Activated naive CD4-positive, alpha-beta T cell treated with anti-CD3 and anti-CD28 coated beads, Interleukin-2, amount 10 ng/mL, durations not matched to agents 7 days and 5 days (primary cell): ENCODE measurements at places on chromosomes 6 and 20.

- no peak for DNase-seq
These were observed 3.6 kb upstream of the SLC17A4 start for GRCh38 chr6:25750906-25751305.

DNA sequence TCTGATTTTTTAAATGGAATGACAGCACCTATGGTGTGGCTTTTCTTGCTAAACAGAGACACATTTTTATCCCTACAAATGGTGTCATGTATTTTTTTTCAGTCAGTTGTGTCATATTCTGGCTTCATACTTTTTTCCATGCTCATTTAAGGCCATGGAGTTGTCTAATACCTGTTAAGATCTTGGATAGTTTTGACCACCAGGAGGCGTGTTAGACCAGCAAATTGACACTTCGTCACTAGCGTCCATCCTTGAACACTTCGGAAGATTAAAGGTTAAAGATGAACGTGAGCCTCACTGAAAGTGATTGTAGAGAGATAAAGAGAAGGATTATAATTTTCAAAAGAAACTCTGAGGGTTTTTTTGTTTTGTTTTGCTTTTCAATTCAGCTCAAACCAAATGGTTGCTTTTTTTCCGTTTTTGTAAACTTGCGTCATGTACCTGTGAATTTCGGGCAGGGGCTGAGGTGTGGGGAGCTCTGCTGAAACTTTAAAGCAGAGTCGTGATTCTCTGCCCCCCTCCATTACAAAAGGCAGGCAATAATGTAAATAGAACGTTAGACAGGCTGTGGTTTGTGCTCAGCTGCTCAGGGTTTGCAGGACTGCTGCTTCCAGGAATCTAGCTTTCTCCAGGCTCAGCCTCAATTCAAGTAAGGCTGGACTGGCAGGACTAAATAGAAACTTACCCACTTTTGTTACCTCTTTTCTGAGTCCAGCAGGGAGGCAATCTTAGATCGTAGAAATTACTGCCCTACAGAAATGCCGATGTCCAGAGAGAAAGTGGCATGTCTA, 245.1 kb downstream of the FOXA2 start:
- DNase-seq, result peak; percentile 59

DNA sequence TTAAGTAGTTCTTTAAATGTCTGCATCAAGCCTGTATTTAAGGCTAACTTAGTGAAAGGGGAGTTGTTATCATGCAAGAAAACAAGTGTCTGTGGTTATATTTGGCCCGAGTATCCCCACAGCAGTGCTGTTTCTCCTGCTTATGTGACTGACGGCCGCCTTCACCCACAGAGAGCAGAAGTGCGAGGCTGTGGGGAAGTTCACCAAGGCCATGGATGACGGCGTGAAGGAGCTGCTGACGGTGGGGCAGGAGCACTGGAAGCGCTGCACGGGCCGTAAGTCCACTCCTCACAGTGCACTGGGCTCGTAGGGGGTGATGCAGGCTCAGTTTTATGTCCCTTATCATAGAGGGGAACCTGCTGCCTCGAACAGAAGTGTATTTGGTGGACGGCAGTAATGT, 53.2 kb upstream of the SYNJ2 start:
- DNase-seq, result no peak

DNA sequence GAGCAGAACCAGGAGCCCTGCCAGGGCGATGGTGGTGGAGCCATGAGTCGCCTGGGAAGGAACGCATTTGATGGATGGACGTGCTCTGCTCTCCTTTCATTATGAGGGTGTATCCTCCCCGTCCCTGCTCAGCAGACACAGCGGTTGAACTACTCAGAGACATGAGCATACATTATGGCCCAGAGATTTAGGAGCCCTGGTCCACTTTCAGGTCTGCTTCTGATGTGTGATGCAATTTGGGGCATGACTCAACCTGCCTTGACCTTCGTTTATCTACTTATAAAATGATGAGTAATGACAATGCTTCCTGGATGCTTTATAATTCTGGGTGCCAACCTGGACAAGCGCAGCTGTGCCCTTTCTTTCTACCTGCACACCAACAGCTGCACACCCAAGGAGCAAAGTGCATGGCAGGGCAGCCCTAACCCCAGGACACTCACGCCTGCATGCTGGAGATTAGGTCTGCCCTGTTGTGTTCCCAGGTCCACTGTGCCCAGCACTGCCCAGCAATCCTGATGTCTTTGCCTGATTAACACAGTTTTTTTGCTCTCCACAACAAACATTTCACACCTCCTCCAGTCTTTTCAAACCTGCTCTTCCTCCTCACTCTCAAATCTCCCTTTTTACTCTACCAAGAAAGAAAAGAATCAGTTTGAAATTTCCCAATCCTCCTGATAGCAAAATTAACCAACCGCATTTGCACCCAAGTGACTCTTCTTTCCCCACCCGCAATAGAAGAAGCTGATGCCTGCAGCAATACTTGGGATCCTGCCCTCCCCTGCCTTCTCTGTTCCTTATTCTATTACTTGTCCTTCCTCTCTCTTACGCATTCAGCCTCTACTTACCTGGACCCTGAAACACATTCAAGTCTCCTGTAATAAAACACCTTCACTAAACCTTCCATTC, 81.2 kb downstream of the EZR start:
- no peak for DNase-seq

DNA sequence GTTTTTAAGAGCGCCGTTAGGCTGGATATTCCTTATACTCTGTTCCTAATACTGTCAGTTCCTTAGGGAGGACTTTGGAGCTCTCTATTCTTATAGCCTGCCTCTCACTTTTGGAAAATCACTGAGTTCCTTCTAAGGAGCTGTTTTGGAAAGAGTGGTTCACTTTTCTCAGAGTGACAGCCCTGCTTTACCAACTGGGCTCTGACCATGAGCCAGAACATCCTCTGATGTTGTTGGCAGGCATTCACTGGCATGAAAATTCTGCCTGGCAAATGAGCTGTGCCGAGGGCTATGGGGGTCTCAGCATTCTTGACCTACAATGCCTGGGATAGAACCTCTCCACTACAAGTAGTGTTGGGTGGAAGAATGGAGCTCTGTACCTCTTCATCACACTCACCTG, 14.9 kb upstream of the SEMG1 start:
- DNase-seq, result no peak

DNA sequence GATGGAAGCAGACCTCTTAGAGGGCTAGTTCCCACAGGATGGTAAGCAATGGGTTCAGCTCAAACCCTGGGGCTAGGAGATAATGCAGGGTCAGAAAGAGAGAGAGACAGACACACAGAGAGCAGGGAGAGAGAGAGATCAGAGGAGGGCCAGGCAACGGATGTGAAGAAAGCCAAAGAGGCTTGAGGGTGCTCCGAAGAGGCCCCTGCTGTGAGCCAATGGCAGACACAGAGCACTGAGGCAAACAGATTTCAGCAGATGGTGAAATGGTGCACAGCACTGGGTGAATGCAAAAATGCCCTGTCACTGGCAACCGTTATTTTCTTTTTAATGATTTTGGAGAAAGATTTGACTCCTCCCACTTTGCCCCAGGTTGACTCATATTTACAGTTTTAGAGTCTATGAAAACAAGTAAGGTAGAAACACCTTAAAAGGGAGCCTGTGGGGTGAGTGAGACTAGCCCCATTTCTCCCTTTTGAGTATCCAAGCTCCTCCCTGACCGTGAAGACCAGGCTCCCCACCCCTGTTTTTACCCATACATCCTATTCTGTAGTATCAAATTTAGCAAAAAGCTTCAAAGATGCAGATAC, 840 bp downstream of the DEFB132 start:
- DNase-seq, result no peak

GRCh38 chr6:107128175-107128574, 12.9 kb upstream of the BEND3 start:
- no peak for DNase-seq

DNA sequence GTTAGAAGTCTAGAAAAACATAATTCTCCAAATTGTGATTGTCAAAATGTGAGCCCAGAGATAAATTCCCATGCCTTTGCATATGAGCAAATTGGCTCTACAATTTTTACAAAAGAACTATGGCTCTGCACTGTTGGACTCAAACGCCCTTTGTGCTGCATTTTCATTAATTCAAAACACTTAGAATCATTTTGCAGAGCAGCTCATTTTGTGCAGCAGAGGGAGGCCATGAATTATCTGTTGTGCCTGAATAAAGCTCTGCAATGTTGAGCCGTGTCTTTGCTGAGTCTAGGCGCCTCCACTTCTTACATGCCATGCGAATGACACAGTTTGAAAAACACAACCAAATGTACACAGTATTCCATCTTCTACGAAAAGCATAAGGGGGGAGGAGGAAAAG, 230.2 kb downstream of the PRKN start:
- DNase-seq, result no peak

GRCh38 chr6:16635810-16636602, 125.3 kb downstream of the ATXN1 start:
- no peak for DNase-seq

GRCh38 chr6:104941729-104942091, 15.2 kb upstream of the LIN28B start:
- no peak for DNase-seq

DNA sequence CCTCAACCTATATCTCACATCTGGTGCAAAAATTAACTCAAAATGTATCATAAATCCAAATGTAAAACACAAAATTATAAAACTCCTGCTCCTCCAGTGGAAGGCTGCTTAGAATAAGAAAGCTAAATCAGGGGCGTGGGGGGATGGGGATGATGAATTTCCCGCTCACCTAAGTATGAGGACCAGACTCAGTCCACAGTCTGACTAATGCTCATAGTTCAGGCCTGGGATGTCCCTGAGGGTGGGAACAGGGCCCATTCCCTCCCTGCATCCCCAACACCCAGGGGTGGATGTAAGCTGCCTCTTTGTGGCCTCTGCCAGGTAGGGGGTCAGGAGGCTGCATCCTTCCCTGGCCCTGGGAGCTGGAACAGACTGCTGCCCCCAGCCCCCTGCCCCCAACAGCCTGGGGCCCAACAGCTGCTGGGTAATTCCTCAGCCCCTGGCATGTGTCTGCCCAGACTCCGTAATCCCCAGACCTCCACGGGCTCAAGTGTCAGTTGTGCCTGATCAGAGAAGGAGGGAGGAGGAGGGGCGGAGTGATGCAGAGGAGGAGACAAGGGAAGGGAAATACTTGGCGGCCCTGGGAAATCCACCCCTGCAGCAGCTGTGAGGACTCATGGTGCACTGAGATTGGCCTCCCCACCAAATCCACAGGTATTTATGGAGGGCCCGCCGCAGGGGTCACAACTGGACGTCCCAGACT, 224.5 kb downstream of the PREX1 start:
- peak; percentile 16 for DNase-seq

DNA sequence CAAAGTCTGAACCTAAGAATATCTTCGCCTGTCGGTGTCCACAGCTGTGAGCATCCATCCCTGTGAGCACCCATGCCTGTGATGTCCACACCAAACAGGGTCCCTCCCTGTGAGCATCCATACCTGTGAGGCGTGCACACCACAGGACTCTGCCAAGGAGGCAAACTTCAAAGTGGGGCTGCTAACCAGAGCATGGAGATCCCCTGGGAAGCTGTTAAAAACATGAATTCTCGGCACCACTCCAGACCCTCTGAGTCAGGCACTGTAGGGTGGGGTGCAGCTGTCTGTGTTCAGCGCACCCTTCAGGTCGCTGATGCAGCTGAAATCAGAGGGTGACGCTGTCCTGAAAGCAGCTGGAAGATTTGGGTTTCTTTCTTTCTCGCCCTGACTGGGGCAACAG, 85.4 kb upstream of the NXT1 start:
- no peak for DNase-seq

GRCh38 chr6:7137335-7138045, 29.7 kb downstream of the RREB1 start:
- peak; percentile 77 for DNase-seq

GRCh38 chr6:48183178-48183577, 72.2 kb upstream of the PTCHD4 start:
- no peak for DNase-seq

GRCh38 chr6:165697171-165697570, 34.1 kb upstream of the PDE10A start:
- no peak for DNase-seq

DNA sequence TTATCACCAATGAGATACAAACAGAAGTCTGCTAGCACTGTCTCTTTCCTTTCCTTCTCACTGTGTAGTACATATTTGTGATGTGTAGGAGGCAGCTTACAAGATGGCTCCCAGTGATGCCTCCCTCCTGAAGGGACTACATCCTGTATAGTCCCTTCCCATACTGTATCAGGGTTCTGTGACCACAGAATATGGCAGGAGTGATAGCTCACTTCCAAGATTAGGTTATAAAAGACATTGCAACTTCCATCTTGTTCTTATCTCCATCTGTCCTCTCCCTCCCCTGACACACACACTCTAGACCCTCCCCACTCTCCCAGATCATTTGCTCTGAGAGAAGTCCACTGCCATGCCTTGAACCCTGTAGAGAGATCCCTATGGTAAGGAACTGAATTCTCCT, 38.0 kb downstream of the SESN1 start:
- no peak for DNase-seq

GRCh38 chr6:168026925-168027324, 29.5 kb downstream of the KIF25 start:
- DNase-seq, result no peak

GRCh38 chr20:38117205-38117604, 47.9 kb downstream of the TGM2 start:
- no peak for DNase-seq

GRCh38 chr6:152897807-152898399, 84.9 kb downstream of the FBXO5 start:
- DNase-seq, result peak; percentile 76

GRCh38 chr20:40821429-40821828, 132.4 kb upstream of the MAFB start:
- DNase-seq, result no peak

GRCh38 chr6:20846602-20847028, 312.4 kb downstream of the CDKAL1 start:
- no peak for DNase-seq

GRCh38 chr6:135230711-135231468, 49.8 kb downstream of the MYB start:
- no peak for DNase-seq

DNA sequence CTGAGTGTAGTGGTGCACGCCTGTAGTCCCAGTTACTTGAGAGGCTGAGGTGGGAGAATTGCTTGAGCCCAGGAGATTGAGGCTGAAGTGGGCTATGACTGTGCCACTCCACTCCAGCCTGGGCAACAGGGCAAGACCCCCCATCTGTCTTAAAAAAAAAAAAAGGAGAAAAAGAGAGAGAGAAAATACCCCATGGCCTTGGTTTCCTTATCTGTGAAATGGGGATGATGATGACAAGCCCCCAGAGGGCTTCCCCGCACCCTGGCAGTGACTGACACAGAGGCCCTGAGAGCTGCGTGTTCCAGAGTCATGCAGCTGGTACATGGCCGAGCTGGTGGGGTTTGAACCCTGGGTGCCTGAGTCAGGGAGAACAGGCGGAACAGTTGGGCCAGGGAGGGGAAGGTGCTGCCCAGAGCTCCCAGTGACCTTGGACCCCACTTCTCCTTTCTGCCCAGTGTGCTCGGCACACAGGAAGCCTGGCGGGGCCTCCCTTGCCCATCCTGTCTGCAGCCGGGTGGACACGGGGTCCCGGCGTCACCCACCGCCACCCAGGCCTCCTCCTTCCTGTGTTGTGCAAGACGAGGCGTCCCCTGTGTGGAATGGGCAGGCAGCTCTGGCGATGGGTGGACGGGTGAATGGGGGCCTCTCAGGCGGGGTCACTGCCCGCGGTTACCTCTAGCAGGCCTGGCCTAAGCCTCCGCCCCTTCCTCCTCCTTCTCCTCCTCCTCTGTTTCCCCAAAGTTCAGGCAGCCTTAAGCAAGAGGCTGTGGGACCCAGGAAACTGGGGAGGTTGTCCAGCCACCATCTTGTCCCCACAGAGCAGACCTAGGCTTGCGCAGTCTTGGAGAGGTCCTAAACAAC, 84.2 kb downstream of the CEBPB start:
- DNase-seq, result no peak

GRCh38 chr20:64106981-64107735, at the start of gene NPBWR2:
TSS of gene NPBWR2 (minus strand) at chr20:64107565. CDS start at chr20:64106831, 734 bp downstream.
- peak; percentile 54 for DNase-seq

GRCh38 chr6:169083508-169083874, 170.2 kb downstream of the THBS2 start:
- no peak for DNase-seq
